ENCODE measurements at places on chromosomes 1 and 21.

- DNase-seq = no peak
- peaks cover 15% of the 10 kb centered on the region for H3K27me3 ChIP-seq
- no peak overlapping the region for H3K27ac ChIP-seq
- no peaks in the 10 kb centered on the region for H3K36me3 ChIP-seq
Observed at GRCh38 chr1:53737648-53738204, 1.2 kb downstream of the GLIS1 start.

GRCh38 chr1:24369801-24370200 is 43.8 kb downstream of the STPG1 start:
- H3K27me3 ChIP-seq = no peaks in the 10 kb centered on the region
- no peak for DNase-seq
- H3K27ac ChIP-seq = no peak overlapping the region
- H3K4me3 ChIP-seq = no peak overlapping the region

GRCh38 chr1:35773711-35774110 is 3.9 kb upstream of the CLSPN start:
- no peaks in the 10 kb centered on the region for H3K4me1 ChIP-seq
- no peak for DNase-seq
- H3K27me3 ChIP-seq = no peaks in the 10 kb centered on the region
- H3K36me3 ChIP-seq = no peaks in the 10 kb centered on the region
- no peak overlapping the region for H3K27ac ChIP-seq

DNA sequence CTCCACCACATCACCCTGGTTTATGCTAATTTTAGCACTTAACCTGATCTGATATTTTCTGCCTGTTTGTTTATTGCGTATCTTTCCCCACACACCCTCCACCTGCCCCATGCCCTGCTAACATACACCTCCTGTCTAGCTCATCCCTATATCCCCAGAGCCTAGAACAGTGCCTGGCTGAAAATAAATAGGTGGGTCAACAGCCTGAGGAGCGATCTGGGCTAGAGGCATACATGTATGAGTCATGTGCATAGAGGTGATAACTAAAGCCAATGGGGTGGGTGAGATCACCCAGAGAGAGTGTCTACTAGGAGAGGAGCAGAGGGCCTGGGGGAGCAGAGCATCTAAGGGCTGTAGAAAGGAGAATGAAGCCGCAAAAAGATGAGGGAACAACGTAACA is 2.7 kb downstream of the HTR1D start:
- H3K4me3 ChIP-seq = no peak overlapping the region
- DNase-seq = no peak
- no peak overlapping the region for H3K27ac ChIP-seq
- peaks cover 48% of the 10 kb centered on the region for H3K27me3 ChIP-seq
- no peaks in the 10 kb centered on the region for H3K4me1 ChIP-seq
- H3K36me3 ChIP-seq = no peaks in the 10 kb centered on the region

DNA sequence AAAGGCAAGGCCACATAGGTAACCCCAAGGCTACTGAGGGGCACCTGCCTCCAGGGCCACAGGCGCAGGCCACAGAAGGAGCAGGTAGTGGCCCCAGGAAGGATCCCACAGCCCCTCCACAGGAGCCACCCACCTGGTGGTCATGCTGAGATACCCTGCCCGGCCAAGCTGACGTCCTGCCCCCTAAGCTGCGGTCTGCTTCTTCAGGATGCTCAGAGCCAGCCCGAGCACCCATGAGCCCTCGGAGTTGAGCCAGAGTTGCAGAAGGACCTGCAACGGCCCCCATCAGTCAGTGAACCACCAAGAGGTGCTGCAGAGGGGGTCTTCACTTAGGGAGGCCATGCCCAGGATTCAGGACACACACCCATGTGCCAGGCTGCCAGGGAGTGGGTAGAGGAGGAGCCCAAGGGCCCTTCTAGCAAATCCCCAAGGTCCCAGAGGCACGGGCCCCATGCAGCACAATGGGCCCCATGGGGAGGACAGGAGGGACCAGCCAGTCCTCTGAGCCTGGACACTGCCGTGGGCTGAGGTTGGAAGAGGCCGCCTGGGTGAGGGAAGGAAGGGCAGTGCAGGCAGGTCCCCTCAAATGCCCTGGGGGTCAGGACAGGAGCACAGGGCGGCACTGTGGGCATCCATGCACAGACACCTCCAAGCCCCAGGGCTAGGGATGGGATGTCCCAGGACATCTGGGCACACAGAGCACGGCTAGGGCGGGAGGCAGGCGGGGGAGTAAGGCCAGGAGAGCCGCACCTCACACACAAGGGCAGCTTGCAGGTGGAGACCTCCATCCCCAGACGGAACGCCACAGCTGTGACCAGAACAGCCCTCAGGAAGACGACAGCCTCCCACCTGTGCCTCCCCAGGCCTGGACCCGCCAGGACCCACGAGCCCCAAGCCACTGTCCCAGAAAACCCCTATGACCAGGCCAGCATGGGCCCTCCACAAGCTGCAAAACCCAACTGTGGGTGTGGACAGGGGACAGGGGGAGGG is 20.5 kb downstream of the WNT9A start:
- H3K4me1 ChIP-seq = no peaks in the 10 kb centered on the region
- H3K4me3 ChIP-seq = no peak overlapping the region
- H3K36me3 ChIP-seq = no peaks in the 10 kb centered on the region
- H3K27ac ChIP-seq = no peak overlapping the region
- H3K27me3 ChIP-seq = no peaks in the 10 kb centered on the region
- no peak for DNase-seq

- no peaks in the 10 kb centered on the region for H3K27me3 ChIP-seq
- no peak overlapping the region for H3K4me3 ChIP-seq
- peak overlapping the region; percentile 26 for H3K27ac ChIP-seq
- DNase-seq = peak; percentile 86
Observed at GRCh38 chr1:39845569-39846566, 37.4 kb downstream of the TRIT1 start.
